ENCODE measurements at places on chromosomes 7 and 10. TPM values are rescaled to one million over a fixed set of nuclear protein-coding genes. Genes with fewer than 3 reads are reported as not detected.

- DNase-seq: no peak
Observed at GRCh38 chr7:16918288-16918895, 36.6 kb upstream of the AGR3 start.

DNA sequence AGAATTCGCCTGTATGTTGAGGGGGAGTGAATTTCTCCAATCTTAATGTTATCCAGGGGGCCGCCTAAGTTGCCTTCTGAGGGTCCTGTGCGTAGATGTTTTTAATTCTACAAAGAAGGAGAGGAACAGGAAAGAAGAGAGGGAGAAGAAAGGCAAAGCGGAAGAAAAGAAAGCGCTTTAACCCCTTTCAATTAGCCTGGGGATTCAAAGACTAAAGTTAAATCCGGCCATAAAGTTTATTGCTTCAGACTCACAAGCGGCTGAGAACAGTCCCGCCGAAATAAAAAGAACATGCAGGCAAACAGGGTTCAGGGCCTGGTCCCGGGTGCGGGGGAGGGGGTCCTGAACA is 4.5 kb downstream of the HOXA5 start:
- no peak for DNase-seq

GRCh38 chr10:86163522-86164173 is 202.9 kb downstream of the GRID1 start:
- DNase-seq: no peak

- DNase-seq: no peak
Observed at GRCh38 chr10:73248259-73248724, 1.2 kb upstream of the DNAJC9 start.

- no peak for DNase-seq
Observed at GRCh38 chr10:91190388-91190870, 30.0 kb upstream of the PCGF5 start.

- no peak for DNase-seq
Observed at GRCh38 chr10:99880080-99880835, 97.8 kb downstream of the ABCC2 start.

GRCh38 chr10:44913350-44914081 is 2.4 kb downstream of the TMEM72 start:
- DNase-seq: peak; percentile 45

GRCh38 chr10:94108200-94108599 is 114.5 kb downstream of the PLCE1 start:
- no peak for DNase-seq

DNA sequence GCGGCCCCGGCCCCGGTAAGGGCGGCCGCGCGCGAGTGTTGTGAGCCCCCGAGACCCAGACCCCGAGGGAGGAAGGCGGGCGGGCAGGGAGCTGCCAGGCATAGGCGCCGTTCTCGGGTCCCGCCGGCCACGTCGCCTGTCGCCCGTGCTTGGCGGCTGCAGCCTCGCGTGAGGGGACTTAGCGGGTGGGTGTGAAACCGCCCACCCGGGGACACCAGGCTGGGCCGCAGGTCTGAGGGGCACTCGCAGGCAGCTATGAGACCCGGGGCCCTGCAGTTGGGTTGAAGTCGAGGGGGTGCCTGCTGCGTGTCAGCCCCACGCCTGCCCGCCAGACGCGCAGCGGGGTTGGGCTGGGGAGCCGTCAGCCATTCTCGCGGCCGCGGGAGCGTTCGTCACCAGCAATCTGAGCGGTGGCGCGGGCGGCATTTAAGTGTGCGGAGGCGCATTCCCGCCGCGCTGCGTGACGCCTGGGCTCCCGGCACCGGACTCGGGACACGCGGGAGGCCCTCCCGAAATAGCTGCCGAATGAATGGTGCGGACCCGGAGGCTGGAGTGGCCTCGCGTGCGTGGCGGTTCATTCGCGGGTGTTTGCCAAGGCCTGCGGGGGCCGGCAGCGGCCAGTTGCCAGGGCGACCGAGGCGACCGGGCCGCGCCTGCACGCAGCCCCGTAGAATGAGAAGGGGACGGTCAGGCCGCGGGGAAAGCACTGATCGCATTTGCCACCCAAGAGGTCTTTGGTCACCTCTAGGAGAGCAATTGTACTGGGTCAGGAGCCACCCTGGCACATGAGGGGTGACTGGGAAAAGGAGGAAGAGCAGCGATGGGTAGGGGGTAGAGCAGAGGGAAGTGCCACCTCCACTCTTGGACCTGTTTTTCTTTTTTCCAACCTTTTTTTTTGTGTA is 750 bp downstream of the ZNF398 start:
- no peak for DNase-seq

GRCh38 chr10:15805395-15806058 is 54.8 kb downstream of the MINDY3 start:
- no peak for DNase-seq

DNA sequence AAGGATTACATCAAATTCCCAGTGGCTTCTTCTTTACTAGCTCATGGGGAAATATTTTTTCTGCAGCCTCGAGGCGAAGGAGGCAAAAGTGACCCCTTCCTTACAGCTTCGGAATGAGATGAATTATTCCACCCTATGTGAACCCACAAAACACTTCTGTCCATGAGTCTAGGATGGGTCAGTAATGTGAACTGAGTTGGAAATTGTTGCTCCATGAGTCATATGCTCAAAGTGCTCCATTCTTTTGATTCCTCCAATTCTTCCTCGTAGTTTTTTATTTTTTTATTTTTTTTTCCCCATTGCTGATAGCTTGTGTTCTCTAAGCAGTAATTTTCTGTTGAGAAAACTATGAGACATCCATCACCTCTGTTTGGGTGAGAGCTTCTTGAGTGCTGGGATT is 31.7 kb upstream of the FAM204A start:
- DNase-seq: no peak

- DNase-seq: no peak
Observed at GRCh38 chr7:112511451-112512202, 30.8 kb downstream of the LSMEM1 start.

- DNase-seq: no peak
Observed at GRCh38 chr7:15174485-15174884, 271.9 kb upstream of the DGKB start.

DNA sequence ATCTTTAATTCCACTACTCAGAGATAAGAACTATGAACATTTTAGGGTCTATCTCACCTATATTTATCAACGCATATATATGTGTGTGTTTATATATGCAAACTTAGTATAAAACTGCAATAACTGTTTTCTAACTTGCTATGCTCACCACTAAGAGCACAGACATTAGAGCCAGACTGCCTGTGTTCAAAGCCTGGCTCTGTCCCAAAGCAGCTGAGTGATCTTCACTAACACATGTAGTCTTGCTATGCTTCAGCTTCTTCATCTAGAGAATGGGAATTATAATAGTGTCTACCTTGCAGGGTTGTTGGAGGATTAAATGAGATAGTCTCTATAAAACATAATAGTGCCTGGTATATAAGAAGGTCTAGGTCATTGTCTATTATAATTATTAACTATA is 165.5 kb downstream of the MAGI2 start:
- DNase-seq: no peak

DNA sequence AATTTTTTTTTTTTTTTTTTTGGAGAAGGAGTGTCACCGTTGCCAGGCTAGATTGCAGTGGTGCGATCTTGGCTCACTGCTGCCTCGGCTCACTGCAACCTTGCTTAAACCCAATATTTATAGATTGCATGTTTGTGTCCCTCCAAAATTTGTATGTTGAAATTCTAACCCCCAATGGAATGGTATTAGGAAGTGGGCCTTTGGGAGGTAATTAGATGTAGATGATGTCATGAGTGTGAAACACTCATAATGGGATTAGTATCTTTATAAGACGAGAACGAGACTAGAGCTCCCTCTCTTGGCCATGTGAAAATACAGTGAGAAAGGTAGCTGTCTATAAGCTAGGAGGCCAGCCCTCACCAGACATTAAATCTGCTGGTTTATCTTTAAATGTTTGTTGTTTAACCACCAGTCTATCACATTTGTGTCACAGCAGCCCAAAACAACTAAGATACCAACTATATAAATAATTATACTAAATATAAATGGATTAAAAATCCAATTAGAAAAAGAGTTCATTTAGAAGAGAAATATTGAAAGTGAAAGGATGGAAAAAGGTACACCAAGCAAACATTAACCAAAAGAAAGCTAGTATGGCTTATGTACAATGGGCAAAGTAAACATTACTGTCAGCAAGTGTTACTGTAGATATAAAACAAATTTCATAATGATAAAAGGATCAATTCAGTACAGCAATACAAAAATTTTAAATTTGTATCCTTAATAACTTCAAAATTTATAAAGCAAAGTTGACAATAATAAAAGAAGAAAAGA is 9.3 kb downstream of the TCAF1 start:
- DNase-seq: no peak

Gene PDE1C
- polyA plus RNA-seq: 2.6 TPM

Gene FOXI2
- polyA plus RNA-seq: 2.2 TPM

Gene BTRC
- polyA plus RNA-seq: 25.3 TPM

Gene RPEL1
- polyA plus RNA-seq: 0.19 TPM

Gene AKR1C2
- polyA plus RNA-seq: 10.3 TPM
